ENCODE measurements at places on chromosomes 5 and 9.

DNA sequence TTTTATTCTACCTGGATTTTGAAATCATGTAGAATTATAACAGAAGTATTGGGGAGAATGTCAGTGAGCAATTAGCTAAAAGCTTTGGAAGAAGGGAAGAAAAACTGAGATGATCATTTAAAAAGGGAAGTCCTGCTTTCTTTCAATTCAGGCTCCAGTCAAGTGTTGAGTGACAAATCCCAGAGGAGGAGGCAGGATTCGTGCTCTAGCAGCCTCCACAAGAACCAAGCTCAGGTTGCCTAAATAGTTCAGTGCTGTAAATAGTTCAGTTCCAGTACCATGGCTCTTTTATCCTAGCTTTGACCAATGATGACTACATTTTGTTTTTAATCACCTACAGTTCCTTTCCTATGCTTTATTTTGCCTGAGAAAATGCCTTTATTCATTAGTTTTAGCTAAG, 204.9 kb upstream of the NREP start:
- DNase-seq: no peak

DNA sequence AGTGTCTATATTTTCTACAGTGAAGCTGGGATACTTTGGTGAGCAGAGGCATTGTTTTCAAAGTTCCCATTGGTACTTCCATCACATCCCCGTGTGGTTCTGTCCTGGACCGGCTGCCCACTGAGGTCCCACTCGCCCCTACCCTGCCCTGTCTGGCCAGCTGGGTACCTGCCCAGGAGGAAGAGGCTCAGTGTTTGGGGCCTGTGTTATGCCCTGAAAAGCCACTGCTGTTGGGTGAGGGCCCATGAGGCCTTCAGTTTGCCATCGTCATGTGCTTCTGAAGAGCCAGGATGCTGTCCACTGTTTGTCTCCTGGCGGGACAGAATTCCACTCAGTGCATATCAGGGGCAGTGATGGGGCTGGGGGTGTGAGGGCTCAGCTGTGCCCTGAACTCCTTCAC, 2.6 kb upstream of the CEP72 start:
- no peak for DNase-seq

GRCh38 chr9:121198512-121199042, 3.1 kb downstream of the RAB14 start:
- no peak for DNase-seq

DNA sequence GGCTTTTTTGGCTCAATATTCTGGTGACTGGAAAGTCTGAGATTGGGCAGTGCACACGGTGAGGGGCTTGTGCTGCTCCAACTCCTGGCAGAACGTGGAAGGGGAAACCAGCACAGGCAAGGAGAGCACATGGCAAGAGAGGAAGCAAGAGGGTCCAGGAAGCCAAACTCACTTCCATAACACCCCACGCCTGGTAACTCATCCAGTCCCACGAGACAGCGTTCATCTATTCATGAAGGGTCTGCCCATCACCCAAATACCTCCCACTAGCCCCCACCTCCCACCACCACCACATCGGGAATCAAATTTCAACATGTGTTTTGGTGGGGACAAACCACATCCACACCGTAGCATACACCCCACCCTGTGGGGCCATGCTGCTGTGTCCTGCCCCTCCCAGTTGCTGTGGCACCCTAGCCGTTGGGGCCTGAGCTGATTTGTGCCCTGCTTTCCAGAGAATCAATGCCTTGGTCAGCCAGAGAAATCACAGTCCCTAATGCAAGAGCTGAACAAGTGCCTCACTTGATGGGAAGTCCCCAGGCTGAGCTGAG, 27.3 kb downstream of the PROP1 start:
- DNase-seq: peak; percentile 42

- peak; percentile 53 for DNase-seq
These were observed 111.8 kb upstream of the IER5L start for GRCh38 chr9:129289883-129290282.

- no peak for DNase-seq
These were observed 75.3 kb downstream of the LHFPL2 start for GRCh38 chr5:78573318-78573717.

- no peak for DNase-seq
These were observed 541.7 kb downstream of the EFNA5 start for GRCh38 chr5:107129051-107129450.

DNA sequence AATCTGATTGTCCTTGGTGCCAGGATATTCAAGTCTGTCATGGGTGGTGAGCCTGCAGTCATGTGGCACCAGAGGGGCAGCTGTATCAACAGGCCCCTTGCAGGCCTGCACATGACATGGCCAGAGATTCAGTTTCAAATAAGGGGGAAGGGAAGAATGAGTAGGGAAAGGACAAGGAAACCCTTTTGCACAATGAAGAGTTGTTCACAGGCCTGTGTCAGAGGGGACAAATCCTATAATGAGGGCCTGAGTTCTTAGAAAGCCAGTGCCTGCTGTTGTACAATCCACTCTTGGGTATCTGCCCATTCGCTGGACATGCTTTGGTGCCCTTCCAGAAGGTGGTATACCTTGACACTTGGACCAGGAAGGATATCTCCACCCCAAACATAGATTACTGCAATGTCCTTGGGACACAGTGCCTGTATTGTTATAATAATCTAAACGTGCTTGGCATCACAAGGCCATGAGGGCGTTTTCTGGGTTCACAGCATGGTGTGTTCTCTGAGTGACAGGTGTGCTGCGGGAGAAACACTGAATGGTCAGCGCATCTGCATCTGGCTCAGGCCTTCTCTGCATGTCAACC, 1.9 kb upstream of the TMEM171 start:
- DNase-seq: peak; percentile 39

DNA sequence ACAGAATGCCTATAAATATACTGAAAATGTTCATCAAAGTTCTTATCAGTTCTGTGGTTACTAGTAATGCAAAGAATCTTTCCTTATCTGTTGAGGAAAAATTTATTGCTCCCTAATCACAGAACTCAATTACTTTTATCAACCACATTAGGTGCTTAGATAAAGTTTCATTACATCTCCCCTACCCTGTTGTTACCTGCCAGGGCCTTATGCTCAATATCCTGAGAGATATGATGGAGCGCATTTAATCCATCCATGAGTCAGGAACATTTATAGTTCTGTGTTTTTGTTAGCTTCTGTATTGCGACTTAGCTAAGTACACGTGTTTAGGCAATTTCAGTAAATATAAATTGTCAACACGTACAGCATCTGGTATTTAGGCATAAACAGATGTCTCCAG, 164.3 kb upstream of the ST8SIA4 start:
- DNase-seq: no peak

DNA sequence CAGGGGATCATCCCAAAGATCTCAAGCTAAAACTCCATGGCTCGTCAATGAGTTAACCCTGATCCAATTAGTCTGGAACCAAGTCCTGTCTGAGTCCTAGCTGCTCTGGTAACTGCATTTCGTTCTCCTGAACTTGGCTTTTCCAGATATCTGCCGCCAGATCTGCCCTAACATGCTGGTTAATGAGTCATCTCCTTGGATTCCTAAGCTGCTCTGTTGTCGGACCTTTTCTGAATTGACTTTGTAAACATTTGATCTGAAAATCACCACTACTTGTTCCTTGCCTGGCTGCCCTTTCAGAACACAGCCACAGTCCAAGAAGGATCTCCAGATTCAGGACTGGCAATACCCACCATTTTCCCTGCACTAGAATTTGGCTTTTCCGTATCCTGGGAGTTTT, 473.0 kb downstream of the ZSWIM6 start:
- peak; percentile 82 for DNase-seq

- no peak for DNase-seq
These were observed 18.1 kb downstream of the ANKRD33B start for GRCh38 chr5:10581867-10582511.

DNA sequence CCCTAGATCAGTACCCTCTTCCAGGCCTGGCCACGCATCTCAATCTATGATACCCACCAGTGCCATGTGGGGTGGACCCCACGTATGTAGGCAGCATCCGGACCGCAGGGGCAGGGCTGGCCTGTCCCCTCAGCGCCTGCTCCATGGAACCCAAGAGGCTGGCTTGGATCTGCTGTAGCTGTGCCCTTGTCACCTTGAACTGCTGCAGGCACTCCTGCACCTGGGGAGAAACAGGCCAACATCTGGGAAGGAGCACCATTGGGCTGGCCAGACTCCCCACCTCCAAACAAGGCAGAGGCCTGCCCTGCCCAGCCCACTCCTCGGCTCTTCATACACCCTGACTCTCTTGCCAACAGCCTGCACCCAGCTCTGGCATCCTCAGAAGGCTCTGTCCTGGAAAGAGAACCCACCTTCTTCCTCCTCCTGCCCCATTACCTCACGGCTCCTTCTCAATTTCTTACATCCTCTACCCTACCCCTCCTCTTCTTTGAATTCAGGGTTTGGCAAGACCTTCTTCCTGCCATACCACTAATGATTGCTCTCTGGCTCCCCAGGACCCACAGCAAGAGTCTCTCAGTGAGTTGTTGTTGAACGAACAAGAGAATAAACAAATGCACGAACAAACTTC, 7.7 kb downstream of the HK3 start:
- no peak for DNase-seq

Data from esophagus muscularis mucosa (tissue), 4 donors.